NCI-H1105 (cell line): ENCODE measurements at places on chromosomes 2 and 18.

GRCh38 chr18:79377187-79377891, 18.4 kb upstream of the NFATC1 start:
- no peak for DNase-seq

DNA sequence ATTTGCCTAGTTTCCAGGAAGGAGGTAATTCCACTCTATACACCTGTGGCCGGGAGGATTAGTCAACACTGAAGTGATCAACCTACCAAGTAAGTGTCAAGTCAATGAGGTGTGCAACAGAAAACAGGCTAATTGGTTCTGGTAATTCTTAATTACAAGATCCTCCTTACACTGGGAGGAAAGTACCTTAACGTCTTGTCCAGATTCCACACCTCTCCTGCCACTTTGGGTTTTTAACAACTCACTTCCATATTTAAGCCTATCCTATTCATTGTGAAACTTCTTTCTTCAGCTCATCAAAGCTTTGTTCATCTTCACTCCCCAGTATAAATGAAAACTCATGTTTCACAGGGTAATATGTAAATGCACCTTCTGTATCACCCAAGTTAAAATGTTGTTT, 22.0 kb upstream of the MAP4K4 start:
- DNase-seq = no peak

GRCh38 chr2:67057901-67058703, 339.0 kb upstream of the ETAA1 start:
- DNase-seq = no peak

DNA sequence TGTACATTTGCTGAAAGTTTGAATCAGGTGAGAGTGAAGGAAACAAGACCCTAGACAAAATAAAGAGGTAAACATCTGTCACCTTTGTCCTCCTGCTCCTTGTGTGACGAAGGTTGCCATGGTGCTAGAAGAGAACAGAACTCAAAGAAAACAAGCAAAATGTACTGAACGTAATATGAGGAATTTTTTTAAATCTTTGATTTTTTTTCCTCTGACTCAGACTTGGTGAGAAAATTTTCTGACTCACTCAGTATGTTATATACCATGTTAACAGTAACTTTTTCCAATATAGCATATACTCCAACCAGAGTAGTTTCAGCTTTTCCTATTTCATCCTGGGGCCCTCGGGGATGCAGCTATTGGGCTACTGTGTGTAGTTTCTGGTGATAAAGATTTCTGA, 2114.6 kb upstream of the PIK3C3 start:
- no peak for DNase-seq

GRCh38 chr2:59875836-59876235, 677.6 kb downstream of the BCL11A start:
- no peak for DNase-seq

DNA sequence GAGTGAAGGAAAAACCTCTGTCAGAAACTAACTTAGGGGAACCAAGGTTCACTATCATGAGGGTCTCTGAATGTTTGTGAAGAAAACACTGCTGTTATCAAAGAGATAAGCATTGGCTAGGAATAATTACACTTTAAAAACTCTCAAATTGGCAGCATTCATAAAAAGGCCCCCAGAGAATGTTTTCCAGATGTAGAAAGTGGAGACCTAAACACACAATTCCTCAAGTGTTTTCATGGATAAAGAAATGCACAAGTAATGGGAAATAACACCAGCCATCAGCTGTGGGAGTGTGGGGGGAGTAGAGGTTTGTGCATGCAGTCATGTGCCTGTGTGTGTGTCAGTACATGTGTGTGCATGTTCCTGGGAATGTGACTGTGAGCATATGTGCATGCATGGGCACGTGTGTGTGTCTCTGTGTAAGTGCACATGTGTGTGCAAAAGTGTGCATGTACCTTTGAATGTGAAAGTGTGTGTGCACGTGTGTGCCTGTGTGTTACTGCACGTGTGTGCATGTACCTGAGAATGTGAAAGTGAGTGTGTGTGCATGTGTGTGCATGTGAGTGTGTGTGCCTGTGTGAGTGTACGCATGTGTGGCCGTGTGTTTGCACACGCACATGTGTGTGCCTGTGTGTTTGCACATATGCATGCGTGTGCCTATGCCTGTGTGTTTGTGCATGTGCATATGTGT, 854.3 kb upstream of the SALL3 start:
- no peak for DNase-seq

- DNase-seq = no peak
Measured at GRCh38 chr18:9361191-9361590, 26.6 kb downstream of the TWSG1 start.

GRCh38 chr18:73235491-73235890, 367.7 kb upstream of the NETO1 start:
- no peak for DNase-seq

- DNase-seq = no peak
Measured at GRCh38 chr2:46147626-46148368, 149.4 kb upstream of the EPAS1 start.

- no peak for DNase-seq
Measured at GRCh38 chr18:2417861-2418610, 153.3 kb downstream of the METTL4 start.

- DNase-seq = no peak
Measured at GRCh38 chr2:241074065-241074818, 27.8 kb downstream of the MTERF4 start.

DNA sequence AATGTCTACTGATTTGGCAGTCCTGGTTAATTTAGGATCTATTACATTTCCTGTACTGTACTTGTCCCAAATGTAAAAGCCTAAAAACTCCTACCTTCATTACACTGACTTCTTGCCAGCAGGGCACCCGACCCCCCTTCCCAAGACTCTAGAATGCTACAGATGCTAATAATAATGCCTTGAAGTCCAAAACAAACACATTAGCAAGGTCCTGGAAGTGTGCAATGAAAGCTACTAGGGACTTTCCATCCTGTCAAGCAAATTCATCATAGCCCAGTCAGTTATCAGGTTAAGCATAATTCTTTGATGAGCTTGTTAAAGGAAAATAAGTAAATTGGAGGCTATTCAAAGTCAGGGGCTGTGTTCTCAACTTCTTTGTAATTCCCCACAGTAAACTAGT, 115.3 kb upstream of the RBBP8 start:
- DNase-seq = no peak

GRCh38 chr2:58594762-58595161, 353.6 kb upstream of the FANCL start:
- DNase-seq = no peak

DNA sequence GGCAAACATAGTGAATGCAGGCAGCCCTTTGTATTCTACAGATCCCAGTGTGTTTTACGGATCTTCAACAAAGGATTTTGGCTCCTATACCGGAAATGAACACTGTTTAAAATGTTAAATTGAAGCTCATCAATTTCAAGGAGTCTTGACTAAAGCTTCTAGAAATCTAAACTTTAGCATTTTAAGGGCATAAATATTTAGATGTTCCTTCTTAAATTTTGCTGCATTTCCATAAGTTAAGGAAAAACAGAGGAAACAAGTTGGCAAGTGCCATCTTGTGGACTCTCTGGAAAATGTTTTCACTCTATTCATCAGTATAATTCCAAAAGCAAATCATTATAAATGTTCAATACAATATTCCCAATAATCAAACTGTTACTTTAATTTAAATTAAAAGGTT, 19.6 kb downstream of the CHN1 start:
- no peak for DNase-seq

DNA sequence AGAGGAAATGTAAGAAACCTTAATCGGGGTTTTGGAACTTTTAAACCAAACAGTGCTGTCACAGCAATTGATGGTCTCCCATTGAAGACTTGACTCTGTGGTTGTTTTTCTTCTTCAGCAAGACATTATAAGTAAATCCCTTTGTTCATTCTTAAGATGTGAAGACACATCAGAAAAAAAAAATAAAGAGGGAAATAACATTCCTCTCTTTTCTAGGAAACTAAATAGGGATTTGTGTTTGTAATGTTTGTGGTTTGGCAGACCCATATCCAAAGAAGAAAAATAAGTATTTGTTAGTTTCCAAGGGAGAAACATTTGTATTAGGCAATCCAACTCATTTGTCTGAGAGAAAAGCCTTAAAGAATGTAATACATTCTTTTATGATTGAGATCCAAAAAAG, 359.9 kb downstream of the DSC3 start:
- no peak for DNase-seq

DNA sequence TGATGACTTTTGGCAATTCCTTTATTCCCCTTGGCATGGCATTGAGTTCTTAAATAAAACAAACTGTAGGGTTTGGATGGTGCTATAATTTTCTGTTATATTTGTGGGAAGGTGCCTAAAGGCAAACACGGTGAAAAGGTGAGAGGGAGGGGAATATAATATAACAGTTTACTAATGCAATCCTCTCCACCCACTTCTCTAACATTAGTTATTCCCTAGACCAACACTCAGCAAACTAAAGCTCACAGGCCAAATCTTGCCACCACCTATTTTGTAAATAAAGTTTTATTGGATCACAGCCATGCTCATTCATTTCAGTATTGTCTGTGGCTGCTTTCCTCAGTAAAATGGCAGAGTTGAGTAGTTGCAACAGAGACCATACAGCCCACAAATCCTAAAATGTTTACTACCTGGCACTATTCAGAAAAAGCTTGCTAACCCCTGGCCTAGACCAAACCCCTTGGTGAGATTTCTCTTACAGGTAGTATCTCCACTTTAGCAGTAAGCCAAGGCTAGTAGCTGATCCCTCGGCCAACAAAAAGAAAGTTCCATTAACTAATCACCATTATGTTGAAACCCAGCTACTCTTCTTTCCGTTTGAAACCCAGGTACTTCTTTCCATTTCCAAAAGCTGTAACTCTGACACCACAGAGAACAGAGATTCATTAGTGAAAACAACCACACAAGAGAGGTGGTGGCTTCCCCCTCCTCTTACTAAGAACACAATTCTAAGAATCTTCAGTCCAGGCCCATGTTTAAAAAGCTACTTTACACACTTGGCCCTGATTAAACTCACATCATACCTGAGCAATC, 136.1 kb upstream of the CHAC2 start:
- no peak for DNase-seq

DNA sequence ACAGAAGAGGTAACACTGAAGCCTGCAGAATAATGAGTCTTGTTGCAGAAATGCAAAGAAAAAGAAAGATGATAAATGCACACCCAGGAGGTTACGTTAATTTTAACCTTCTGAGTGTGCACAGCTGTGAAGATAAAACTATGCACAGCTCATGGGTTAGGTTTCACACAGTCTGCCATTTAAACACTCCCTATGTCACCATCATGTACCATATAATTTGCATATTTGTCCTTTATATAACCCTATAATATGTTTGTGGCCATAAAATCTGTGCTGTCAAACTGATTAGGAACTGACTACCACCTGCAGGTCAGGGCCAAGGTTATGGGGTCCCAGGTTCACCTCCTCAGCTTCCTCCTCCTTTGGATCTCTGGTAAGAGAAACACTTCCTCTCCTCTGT, 205.5 kb downstream of the RPIA start:
- no peak for DNase-seq

DNA sequence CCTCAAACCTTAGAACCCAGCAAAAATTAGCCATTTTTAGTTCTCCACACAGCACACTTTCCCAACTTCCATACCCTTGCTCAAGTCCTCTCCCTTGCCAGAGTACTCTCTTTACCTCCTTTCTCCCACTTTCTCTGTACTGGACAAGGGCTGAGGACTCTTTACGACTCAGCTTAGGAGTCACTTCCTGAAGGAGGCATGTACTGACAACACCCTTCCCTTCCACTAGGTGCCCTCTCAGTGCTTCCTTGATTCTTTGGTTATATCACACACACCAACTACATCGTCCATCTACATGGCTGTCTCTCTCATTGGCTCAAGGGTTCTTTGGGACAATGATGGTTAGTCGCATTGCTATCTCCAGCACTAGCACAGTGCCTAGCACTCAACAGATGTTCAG, 5.2 kb upstream of the C18orf63 start:
- DNase-seq = no peak

GRCh38 chr2:85854897-85855296, 33.9 kb downstream of the ST3GAL5 start:
- no peak for DNase-seq

- no peak for DNase-seq
Measured at GRCh38 chr18:12086249-12086648, 7.4 kb upstream of the ANKRD62 start.

DNA sequence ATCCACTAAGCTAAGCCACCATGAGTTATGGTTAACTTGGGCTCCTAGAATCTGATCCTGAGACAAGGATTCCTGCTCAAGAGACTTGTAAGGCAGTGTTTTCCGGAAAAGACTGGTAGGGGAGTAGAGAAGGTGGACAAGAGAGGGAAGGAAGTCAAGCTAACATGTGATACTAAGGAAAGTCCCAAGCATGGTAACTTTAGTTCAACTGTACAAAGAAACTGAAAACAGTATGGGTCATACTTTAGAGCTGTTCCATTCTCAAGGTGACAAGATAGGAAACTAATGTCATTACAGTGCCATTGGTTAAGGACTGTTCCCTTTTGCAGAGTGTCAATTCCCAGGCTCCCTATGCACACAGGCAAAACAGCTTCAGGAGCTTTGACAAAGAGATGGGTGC, 5.8 kb downstream of the MYO5B start:
- no peak for DNase-seq

DNA sequence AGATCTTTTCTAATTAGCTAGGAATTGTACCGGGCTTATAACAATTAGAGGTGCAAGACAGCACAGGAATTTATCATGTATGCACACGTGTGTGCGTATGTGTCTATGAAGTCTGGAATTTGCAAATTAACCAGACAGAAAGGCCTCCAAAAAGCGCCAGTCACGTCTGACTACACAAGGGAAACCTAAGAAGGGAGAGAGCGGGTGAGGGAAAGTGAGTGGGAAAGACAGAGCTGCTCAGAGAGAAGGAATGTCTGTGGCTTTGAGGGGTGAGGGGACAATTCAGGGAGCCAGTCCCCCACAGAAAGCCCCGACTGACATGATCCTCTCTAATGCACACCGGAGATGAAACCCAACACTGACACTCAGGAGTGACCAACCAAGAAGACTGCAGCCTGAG, 197.7 kb upstream of the SH3BP4 start:
- DNase-seq = no peak

- DNase-seq = no peak
Measured at GRCh38 chr2:83536556-83536955, 922.5 kb downstream of the SUCLG1 start.

- DNase-seq = no peak
Measured at GRCh38 chr2:100238471-100238870, 83.8 kb downstream of the LONRF2 start.

DNA sequence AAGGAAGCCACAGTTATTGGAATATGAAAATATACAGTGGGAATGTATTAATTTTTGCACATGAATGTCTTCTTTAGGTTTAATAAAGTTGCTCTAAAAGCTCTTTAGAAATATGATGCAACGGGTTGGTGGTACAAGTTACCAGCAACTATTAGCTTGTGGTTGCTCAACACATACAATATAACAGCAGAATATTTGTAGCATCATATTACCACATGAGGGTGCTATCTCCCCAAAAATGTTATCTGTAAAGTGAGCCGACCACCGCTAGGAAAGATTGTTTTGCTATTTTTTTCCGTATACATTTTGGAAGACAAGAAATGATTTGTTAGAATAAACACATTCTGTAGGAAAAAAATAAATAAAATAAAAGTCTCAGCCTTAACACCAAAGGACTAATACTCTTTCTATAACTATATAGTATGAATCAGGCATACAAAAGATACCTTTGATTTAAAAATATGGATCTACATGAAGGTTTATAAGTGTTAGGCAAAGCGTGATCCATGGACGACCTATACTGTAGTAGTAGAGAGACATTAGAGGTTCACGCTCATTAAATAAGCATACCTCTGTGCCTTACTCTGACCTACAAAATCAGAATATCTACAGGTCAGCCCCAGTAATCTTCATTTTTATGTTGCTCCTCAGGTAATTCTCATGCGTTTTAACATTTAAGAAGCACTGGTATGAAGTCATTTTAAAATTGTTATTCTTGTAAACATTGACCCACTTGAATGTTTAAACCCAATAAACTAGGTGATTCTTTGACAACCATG, 1110.6 kb upstream of the ACVR2A start:
- DNase-seq = peak; percentile 44
